ENCODE measurements at places on chromosomes 5 and 9.

- DNase-seq = no peak
These were observed 10.3 kb downstream of the UGT3A2 start for GRCh38 chr5:36056422-36056821.

DNA sequence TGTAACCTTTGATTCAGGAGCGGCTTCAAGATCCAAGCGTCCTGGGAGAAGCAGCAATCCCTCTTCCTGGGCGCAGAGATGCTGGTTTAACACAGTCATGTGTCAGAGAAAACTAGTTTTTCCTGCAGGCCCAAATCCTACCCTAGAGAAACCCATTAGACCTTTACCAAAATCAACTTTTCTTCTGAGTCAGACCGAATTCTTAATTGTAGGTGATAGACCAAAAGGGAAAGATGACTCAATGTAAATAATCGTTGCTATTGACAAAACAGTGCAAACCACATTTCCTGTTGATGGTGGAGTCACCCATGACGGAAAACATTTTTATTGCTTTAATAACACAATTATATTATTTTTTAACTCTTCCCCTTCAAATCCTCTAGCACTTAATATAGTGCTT is 40.1 kb downstream of the SLC1A1 start:
- no peak for DNase-seq

DNA sequence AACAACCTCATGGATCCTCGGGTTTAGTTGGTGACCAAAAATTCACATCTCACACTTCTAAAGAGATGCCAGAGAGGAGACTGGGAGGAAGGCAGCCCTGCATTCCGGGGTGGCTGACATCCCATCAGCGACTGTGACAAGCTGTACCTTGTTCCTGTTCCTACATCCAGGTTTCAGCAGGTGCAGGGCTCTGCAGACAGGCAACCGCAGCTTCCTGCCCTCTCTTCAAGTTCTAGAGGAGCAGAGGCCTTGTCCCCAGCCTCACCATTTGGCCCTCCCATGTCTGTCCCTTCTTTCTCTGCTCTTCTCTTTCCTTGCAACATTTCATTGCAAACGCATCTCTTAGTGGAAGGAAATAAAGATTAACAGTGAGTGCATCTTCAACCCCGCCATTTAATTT is 454.6 kb downstream of the IRX1 start:
- DNase-seq = no peak

GRCh38 chr9:85508616-85509015 is 233.1 kb downstream of the AGTPBP1 start:
- DNase-seq = no peak
